ENCODE measurements at places on chromosomes 11 and 22. TPM values are rescaled to one million over a fixed set of nuclear protein-coding genes. Genes with fewer than 3 reads are reported as not detected.

Gene SAMM50
- 57.2 TPM for total RNA-seq

Gene MRPL17
- total RNA-seq = 75.5 TPM

Gene NPAS4
- total RNA-seq = 1.6 TPM

Gene CHADL
- total RNA-seq = 1.3 TPM
